NCI-H2029 treated with DMSO at 0.1 percent for 48 hours (cell line): ENCODE measurements at places on chromosomes 2 and 18.
A peak's percentile ranks its signal among the peaks of the same experiment; 100 is the strongest.

DNA sequence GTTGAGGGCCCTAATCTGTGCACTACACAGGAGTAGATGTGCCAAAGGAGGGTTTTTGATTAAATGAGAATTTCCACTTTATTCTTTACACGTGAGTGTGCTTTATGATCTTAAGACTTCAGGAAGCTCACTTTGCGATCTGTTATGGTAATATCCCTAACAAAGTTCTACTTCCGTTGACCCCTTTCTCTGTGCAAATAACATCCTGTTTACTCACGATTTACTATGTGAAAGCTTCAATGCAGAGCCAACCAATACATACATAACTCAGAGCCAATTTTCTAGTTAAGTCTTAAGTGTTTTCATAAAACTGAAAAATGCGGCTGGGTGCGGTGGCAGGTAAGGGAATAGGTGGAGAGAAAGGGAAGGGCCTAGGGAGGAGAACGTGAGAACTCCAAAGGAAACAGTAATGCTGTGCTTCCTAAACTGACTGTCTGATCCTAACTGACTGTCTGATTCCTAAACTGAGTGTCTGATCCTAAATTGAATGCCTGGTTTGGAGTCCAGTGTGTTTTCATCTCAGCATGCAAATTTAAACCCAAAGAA is 87.6 kb downstream of the PLCL1 start:
- DNase-seq = no peak

DNA sequence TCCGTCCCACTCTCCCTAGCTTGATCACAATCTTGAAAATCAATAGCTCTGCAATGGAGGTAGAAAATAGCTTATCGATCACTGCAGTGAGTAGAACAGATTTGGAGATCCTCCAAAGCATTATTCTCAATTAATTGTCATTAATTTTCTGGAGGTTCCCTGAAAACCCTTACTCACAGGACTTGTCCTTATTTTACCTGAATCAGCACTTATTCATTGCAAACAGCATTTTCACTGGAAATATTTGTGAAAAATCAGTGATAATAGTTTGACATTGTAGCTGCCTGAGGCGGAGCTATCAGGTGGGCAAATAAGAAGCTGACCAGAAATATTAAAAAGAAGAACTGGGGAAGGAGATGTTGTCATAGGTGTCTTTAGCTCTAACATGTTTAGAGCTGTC is 294.6 kb upstream of the ZSWIM2 start:
- no peak for DNase-seq

DNA sequence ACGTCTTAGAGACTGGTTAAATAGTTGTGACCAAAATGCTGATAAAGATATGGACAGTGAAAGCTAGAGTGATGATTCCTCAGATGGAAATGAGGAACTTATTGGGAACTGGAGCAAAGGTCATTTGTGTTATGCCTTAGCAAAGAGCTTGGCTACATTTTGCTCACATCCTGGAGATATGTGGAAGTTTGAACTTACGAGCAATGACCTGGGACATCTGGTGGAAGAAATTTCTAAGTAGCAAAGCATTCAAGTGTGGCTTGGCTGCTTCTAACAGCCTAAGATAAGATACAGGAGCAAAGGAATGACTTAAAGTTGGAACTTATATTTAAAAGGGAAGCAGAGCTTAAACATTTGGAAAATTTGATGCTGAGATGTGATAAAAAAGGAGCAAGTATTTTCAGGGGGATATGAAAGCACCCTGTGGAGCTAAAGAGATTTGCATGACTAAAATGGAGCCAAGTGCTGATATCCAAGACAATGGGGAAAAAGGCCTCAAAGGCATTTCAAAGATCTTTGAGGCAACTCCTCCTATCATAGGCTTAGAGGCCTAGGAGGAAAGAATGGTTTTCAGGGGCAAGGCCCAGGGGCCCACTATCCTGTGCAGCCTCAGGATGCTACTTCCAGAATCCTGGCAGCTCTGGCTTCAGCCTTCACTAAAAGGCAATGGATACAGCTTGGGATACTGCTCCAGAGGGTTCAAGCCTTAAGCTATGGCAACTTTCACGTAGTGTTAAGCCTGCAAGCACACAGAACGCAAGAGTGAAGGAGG is 124.1 kb upstream of the KLHL14 start:
- no peak for DNase-seq

DNA sequence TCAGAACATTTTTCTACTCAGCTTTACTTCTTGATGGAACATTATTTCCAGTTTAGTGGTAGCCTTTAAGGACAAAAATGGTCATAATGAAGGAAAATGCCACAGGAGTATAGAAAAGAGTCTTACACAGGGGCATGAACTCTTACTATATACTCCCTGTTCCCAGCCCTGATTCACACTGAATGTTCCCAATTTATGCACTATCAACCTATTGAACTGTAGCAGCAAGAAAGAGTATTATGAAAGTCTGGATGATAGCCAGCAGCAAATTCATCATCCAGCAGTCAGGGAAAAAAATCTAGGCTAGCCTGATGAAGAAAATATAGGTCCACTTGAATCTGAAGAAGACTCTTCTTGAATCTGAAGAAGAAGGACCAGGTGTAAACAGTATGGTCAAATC is 1170.3 kb upstream of the CHAC2 start:
- no peak for DNase-seq

- DNase-seq = peak; percentile 23
Measured at GRCh38 chr2:39837856-39838453, 58.9 kb upstream of the THUMPD2 start.

DNA sequence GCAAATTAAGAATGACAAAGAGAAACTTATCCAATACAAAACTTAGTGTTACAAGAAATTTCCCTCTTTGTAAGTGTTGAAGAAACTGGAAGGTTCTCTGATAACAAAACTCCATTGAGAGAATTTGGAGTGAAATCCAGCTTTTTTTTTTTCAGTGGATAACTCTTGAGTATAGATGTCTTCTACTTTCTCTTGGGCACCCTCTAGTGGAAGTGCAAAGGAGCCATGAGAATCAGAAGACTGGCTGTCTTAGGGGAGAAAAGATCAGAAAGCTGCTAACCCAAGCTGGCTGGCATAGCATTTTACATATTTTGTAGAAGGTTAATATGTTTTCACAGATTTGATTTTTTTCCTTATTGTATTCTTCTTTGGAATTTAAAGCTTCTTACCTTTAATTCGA is 138.8 kb upstream of the SATB2 start:
- DNase-seq = peak; percentile 15

DNA sequence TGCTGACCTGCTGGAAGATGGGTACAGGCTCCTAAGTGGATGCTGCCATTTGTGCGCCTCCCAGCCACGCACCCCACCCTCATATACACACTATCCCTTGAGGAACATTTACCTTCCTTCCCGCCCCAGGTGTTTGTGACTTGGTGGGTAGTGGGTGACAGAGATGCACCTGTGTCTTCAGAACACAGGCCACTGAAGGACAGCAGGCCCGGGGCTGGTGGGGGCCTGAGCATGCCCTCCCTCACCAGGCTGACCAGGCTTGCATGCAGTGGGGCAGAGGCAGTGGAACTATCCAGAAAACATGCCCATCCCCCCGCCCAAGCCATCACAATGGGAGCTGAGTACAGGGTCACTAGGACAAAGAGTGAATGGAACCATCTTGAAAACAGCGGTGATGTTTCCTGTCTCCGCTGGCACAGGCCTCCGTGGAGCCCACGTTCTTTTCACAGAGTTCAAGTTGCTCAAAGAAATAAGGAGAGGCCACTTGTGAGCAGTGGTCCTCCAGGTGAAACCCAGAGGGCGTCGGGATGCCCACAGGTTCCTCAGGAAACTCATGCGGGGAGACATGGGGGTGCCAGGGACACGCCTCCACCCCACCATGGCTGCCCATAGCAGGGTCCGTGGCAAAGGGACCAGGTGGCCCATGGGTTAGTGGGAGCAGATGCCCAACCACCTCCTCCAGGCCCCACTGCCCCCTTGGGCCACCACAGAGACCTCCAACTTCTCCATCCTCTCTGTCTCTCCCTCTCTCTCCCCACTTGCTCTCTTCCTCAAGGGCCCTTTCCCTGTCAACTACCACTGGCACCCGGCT is 90.9 kb downstream of the MALT1 start:
- DNase-seq = no peak

GRCh38 chr2:23286031-23286757 is 98.8 kb upstream of the KLHL29 start:
- no peak for DNase-seq

GRCh38 chr2:36445185-36445866 is 89.7 kb downstream of the CRIM1 start:
- DNase-seq = no peak

GRCh38 chr2:158443606-158444005 is 12.9 kb downstream of the CCDC148 start:
- DNase-seq = no peak

- no peak for DNase-seq
Measured at GRCh38 chr18:76640438-76640837, 145.4 kb upstream of the ZNF516 start.

DNA sequence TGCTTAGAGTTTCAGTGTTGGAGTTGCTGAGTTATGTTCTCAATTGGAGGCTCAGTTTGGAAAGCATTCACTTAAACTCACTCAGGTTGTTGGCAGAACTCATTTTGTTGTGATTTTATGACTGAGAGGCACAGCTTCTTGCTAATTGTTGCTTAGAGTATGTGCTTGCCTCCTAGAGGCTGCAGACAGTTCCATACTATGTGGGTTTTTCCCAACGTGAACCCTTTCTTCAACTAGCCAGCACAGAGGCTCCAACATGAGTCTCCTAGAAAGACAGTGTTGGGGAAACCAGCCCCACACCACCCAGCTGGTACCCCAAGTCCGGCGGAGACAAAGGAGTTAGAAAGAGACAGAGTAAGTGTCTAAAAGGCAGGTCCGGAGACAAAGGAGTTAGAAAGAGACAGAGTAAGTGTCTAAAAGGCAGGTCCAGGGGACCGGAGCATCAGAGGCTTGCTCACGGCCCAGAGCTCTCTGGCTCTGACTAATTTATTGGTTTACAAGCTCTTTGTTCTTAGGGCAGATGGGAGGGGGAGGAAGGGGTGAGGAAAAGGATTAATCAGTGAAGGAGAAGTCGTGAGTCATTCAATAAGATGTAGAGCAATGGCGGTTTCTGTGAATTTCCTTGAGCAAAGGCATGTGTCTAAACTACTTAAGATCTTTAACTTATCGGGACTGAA is 999.7 kb upstream of the LRRTM1 start:
- DNase-seq = no peak

- DNase-seq = peak; percentile 51
Measured at GRCh38 chr18:12659904-12660605, 2.1 kb upstream of the SPIRE1 start.

- DNase-seq = no peak
Measured at GRCh38 chr2:39703181-39703872, 37.6 kb downstream of the TMEM178A start.

- DNase-seq = no peak
Measured at GRCh38 chr2:15909157-15909556, 31.2 kb upstream of the MYCN start.

DNA sequence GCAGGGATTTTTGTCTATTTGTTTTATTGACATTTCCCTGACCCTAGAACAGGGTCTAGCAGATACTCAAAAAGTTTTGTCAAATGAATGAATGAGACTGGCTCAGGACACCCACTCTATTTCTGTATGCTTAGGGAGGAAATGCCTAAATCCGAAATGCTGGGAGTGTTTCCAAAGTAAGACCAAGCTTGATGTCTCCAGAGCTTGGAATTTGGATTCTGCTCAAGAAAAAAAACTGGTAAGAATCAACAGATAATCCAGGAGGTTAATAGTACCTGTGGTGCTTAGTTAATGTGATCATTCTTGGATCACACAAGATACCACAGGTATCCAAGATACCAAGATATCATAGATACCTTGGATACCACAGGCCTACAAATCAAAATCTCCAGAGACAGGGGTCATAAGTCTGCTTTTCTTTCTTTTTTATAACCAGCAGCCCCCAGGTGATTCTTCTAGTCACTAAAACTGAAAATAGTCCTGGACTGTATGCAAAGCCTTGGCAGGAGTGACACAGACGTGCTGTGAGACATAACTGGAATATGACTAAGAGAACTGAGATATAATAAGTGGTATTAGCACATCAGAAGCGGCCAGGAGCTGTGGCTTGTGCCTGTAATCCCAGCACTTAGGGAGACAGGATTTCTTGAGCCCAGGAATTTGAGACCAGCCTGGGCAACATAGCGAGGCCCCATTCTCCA is 39.9 kb upstream of the SP3 start:
- DNase-seq = no peak

DNA sequence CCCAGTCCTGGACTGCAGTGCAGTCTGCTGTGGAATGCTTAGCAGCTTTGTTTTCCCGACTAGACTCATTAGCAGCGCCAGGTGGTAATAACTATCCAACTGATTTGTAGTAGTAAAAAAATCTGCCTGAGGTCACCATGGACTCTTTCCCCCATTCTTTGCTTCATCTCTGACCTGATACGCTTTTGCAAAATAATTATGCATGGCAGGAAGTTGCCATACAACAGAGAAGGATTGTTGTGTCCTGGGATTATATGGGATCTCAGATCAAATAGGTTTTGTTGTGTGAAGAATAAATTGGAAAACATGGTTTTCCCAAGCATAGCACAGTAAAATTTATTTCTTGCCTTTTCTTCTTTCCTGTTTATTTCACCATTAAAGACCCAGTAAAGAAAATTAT is 72.4 kb upstream of the ATP5MC3 start:
- no peak for DNase-seq

GRCh38 chr18:67300498-67300897 is 216.0 kb downstream of the DSEL start:
- DNase-seq = no peak

DNA sequence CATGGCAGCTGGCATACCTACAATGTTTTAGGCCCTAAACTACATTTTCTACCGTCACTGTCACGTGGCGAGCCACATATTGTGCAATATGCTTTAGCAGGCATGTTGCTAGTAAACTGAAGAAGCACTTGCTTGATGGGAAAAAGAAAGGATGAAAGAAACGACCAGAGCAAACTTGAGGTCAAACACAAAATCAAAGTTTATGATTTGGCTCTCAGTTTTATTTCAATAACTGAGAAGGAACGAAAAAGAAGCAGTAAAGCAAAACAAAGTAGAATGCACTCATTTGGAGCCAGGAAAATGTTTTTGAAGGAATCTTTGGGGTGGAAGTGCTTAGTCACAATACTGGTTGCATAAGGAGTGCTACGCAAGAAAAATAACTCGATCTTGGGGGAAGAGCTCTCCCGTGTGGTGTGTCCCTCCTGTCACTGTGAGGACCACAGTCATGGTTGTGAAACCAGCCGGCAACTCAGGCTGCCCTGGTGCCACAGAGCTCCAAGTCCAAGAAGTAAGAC is 349.8 kb downstream of the RBM43 start:
- no peak for DNase-seq

- peak; percentile 14 for DNase-seq
Measured at GRCh38 chr2:199459286-199460100, 1.8 kb upstream of the SATB2 start.
